ENCODE measurements at places on chromosomes 5 and 9. TPM values are rescaled to one million over a fixed set of nuclear protein-coding genes. Genes with fewer than 3 reads are reported as not detected.

- DNase-seq: no peak
Measured at GRCh38 chr5:120083851-120084542, 380.1 kb upstream of the PRR16 start.

GRCh38 chr9:121721058-121721350, 69.6 kb downstream of the DAB2IP start:
- DNase-seq: no peak

- peak; percentile 62 for DNase-seq
Measured at GRCh38 chr9:72526901-72527800, 5.7 kb downstream of the TMC1 start.

- no peak for DNase-seq
Measured at GRCh38 chr9:37678789-37679273, 28.1 kb downstream of the FRMPD1 start.

DNA sequence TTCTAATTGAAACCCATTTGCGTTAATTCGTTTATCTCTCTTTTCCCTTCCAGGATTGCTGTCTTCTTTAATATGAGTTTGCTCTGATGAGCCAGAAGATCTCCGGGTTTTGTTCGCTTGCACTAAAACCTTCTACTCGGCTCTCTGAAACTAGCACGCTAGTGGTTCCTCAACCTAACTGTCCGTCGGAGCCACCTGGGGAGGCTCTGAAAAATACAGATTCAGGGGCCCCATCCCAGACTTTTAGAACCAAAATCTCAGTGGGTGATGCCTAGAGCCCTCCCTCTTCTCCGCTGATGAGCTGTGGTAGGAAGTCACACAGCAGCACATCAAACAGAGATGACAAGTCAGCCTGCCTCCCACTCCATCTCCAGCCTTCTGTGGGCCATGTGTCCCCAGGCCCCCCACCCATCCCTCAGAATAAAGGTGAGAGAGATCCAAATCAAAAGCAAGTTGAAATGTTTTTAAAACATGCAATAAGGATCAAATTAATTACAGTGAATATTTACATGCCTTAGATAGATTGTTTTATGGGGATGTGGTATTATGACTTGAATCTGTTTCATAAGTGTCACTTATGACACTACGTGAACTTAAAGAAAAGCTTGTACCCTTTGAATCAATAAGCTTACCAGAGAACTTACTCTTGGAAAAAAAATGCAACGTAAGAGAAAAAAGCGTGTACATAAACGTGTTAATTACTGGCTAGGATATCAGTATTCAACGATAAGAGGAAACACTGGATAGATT, 16.4 kb downstream of the FCN2 start:
- DNase-seq: no peak

DNA sequence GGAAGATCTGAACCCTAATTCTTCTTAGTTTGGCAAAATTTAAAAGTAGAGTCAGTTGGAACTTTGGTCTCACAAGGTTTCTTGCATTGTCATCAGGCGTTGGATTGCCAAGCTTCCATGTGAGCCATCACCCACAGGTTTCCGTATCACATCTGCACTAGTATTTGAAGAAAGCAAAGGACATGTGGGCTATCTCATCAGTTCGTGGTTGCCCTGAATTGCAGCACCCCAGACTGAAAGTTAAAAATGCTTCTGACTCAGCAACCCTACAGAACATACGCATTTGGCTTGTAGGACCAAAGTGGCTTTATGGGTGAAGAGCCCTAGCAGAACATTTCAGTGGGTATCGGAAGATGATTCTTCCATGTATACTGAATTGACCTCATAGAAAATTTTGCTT, 358.0 kb downstream of the ENC1 start:
- no peak for DNase-seq

GRCh38 chr5:150295172-150295634, 5.6 kb upstream of the CAMK2A start:
- DNase-seq: peak; percentile 85

- DNase-seq: no peak
Measured at GRCh38 chr5:160918386-160918785, 66.4 kb upstream of the ATP10B start.

GRCh38 chr5:75720882-75721281, 3.6 kb upstream of the POC5 start:
- DNase-seq: peak; percentile 7

DNA sequence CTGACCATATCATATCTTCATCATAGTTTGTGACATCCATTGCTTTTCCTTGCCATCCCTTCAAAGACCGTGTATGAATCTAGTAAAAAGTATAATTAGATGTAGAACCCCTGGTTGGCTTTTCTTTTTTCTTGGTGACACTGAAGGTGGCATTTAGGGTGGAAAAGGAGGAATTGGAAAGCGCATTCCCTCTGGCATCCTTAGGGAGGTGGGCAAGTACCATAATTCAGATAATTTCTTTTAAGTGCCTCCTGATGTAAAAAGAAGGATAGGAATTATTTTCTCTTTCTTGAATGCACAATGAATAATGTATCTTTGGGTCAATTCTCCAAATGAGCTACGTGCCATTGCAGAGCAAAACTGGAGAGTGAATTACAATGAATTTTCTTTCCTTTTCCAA, 73.2 kb upstream of the SMARCA2 start:
- no peak for DNase-seq

GRCh38 chr5:151477101-151477500, 29.7 kb downstream of the SLC36A1 start:
- no peak for DNase-seq

DNA sequence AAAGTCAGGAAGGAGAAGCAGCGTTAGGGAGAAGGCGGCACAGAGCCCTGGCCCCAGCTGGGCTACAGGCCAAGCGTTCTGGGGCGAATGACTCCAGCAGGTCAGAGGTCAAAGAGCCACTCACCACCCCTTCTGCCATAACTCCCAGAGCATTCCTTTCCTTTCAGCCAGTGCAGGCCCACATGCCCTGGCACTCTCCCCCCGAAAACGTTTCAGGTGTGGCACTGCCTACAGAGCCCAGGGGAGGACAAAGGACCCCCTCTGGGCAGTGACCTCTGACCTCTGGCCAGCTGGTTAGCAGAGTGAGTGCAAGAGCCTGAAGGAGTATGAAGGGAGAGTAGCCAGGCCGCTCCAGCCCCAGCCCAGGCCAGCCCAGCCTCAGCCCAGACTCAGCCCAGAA, 4.9 kb downstream of the ABCA2 start:
- no peak for DNase-seq

DNA sequence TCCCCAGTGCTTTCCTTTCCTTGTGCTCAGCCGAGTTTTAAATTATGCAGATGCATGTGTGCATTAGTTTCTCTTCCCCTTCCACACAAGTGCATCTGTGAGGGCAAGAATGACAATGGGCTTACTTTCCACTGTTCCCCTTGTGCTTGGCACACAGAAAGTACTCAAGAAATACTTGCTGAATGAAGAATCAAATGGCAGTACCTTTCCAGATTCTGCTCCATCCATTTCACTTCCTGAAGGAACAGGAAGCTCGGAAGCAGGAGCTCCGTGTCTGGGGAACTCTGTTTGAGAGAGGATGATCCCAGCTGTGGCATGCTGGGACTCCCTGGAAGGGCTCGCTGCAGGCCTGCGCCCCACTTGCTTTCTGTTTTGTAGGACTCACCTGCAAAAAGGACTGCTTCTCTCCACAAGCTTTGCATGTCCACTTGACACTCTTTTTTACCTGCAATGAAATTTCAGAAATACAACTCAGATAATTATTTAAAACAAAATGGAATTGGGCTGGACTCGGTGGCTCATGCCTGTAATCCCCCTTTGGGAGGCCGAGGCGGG, 5.5 kb downstream of the MRNIP start:
- no peak for DNase-seq

DNA sequence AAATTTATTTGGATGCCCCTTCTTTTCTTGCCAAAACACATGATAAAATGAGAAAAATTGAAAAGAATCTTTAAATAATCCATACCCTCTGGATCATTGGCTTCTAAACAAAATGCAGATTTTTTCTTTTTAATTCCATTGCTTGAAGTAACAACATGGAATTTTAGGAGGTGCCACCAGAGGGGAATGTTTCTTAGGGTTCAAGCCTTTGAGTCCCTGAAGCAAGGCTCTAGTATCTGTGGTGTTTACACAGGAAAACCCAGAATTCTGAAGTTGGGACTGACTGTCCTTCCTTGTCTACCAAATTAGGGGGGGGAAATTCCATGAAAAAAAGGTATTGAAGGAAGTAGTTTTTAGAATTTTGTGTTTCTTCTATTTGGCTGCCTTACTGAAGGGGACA, 69.4 kb downstream of the LMNB1 start:
- DNase-seq: no peak

- DNase-seq: no peak
Measured at GRCh38 chr5:171739271-171739670, 46.3 kb upstream of the SMIM23 start.

DNA sequence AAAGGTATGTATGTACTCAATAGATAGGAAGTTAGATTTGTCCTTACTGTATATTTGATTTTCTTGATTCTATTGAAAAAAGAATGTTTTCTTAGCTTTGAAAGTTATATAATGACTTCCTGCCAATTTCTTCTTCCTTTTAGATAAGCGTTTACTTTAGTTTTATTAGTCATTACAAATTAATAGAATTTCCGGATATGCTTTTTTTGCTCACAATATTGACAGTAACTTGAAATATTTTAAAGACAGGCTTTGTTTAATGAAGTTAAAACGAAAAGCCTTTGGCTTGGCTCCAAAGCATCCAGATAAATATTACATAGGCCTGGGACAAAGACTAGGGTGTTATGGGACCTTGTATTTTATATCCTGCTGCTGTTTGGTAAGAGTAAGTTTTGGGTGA, 49.5 kb downstream of the CWC27 start:
- no peak for DNase-seq

DNA sequence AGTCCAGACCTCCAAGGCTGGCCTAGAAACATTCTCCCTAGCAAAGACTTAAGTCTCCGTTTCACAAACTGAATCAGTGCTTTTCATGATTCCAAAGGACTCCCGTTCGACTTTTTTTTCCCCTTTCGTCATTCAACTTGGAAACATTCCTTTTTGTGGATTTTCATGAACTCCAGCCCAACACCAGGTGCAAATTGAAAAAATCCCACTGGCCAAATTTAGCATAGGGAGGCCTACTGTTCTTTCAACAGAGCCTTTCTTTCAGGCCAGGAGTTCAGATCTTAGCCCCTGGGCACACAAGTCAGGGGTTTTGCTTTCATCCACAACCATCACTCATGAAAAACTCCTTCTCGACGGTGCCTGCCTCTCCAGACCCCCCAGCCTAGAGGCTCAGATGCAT, 285.3 kb downstream of the PIK3R1 start:
- no peak for DNase-seq

- peak; percentile 90 for DNase-seq
Measured at GRCh38 chr9:124309667-124310084, 51.9 kb downstream of the NEK6 start.

Gene SLC45A2
- total RNA-seq: not detected

Gene SGCD
- not detected for total RNA-seq

Gene KCNV2
- total RNA-seq: not detected

Gene NR2F1-AS1
- total RNA-seq: not detected

Gene GABRA6
- total RNA-seq: not detected

Gene TMEM171
- total RNA-seq: 8.0 TPM

Gene EHMT1
- 38.1 TPM for total RNA-seq

Gene SLC25A48
- not detected for total RNA-seq

Gene PCSK5
- total RNA-seq: 1.9 TPM

Measured in foreskin keratinocyte (primary cell).